ENCODE measurements at places on chromosomes 5 and 9.
A peak's percentile ranks its signal among the peaks of the same experiment; 100 is the strongest.

- H3K4me3 ChIP-seq, result no peak overlapping the region
- no peaks in the 10 kb centered on the region for H3K36me3 ChIP-seq
- peak; percentile 34 for DNase-seq
- H3K27me3 ChIP-seq, result no peaks in the 10 kb centered on the region
Observed at GRCh38 chr9:5442400-5443011, 4.8 kb upstream of the PLGRKT start.

DNA sequence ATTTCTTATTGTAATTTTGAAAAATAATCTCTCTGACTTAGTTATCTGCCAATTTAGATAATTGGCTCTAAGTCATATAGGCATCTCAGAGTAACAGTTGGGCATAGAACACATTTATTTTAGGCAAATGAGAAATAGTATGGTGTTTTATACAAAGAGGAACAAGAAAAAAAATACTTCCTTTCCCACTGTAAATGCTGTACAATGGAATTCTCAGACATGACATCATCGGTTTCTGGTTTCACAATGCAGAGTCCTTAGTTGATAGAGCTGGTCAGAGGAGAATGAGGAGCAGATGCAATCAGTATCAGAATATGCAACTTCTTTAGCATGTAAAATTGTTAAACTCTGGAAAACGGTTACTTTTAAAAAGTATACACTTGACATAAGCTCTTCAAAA is 49.4 kb downstream of the PLK2 start:
- no peaks in the 10 kb centered on the region for H3K27me3 ChIP-seq
- H3K4me3 ChIP-seq, result no peak overlapping the region
- DNase-seq, result peak; percentile 90
- peaks cover 19% of the 10 kb centered on the region for H3K4me1 ChIP-seq
- H3K27ac ChIP-seq, result peak overlapping the region; percentile 27

GRCh38 chr5:109146591-109146990 is 263.2 kb downstream of the PJA2 start:
- no peak for DNase-seq
- no peaks in the 10 kb centered on the region for H3K4me1 ChIP-seq
- no peaks in the 10 kb centered on the region for H3K36me3 ChIP-seq
- H3K27ac ChIP-seq, result no peak overlapping the region

DNA sequence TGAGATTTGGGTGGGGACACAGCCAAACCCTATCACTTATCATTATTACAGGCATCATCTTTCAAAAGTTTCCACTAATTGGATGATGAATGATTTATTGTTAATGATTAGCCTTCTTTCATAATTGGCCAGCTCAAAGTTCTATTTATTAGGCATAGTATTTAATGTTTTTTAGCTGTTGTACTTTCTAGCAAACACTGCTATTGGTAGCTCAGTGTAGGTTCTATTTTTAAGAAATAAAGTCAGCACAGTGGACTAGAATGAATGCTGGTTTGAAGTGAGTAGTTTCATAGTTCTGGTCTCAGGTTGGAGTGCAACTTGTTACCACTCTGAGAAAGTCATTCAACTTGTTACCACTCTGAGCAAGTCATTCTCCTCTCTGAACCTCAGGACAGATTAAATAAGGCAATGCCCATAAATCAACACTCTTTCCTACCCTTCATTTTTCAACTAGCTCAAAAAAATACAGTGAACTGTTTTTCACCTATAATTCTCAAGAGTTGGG is 46.9 kb downstream of the JAKMIP2 start:
- no peaks in the 10 kb centered on the region for H3K4me1 ChIP-seq
- DNase-seq, result no peak
- no peak overlapping the region for H3K27ac ChIP-seq
- H3K36me3 ChIP-seq, result no peaks in the 10 kb centered on the region
- H3K4me3 ChIP-seq, result no peak overlapping the region
- H3K27me3 ChIP-seq, result no peaks in the 10 kb centered on the region

DNA sequence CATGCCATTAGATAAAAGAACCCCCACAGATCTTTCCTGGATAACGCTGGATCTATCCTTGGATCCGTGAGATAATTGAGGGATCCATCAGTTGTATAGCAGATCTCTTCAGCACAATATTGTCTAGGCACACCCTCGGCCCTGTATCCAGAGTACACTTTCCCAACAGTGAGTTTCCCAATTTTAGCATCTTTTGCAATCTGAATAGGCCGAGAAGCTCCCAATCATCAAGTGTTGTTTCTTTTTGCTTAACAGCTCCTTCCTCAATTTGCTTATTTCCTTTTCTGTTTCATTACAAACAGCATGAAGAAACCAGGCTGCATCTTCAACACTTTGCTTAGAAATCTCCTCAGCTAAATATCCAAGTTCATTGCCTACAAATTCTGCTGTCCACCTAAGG is 4.4 kb upstream of the SPTLC1 start:
- peaks cover 8% of the 10 kb centered on the region for H3K27me3 ChIP-seq
- DNase-seq, result no peak
- H3K4me1 ChIP-seq, result no peaks in the 10 kb centered on the region
- no peak overlapping the region for H3K4me3 ChIP-seq
- H3K36me3 ChIP-seq, result no peaks in the 10 kb centered on the region

GRCh38 chr5:123527190-123527589 is 15.2 kb downstream of the CSNK1G3 start:
- H3K36me3 ChIP-seq, result no peaks in the 10 kb centered on the region
- no peak for DNase-seq
- H3K4me1 ChIP-seq, result no peaks in the 10 kb centered on the region
- no peak overlapping the region for H3K4me3 ChIP-seq

DNA sequence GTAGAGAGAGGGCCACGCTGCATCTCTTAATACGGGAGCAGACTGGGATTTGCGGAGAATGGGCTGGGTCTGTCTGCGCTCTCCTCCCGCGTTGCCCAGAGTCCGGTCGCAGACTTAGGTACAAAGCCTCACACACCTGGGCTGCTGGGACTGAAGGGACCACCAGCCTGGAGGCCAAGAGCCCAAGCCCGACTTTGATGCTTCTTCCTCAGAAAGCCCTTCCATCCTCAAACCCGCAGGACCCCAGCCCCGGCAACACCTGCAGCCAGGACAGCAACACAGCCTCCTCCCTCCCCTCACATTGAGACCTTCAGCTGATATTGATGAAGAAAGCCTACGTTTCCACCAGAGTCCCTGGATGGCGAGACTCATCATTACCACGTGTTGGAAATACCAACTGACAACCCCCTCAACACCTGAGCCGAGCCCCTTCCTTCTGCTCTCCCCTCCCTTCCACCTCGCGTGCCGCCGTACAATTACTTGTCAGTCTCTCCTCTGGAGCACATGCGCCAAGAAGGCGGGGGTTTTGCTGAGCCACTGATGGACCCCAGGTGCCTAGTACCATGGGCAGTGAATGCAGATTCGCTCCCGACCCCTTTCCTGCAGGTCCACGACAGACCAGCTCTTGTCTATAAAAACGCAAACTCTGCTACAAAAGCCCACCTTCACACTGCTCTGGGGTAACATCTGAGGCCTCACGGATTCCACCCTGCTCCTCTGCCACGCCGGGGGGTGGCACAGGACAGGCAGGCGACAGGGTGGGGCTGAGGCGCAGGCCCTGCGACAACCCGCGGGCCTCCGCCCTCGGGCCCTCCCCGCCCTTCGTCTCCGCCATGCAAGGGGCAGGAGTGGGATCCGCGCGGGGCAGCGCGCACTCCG is 841 bp downstream of the ASB6 start:
- H3K27me3 ChIP-seq, result no peaks in the 10 kb centered on the region
- peak overlapping the region; percentile 58 for H3K27ac ChIP-seq
- no peak for DNase-seq
- H3K4me3 ChIP-seq, result peak overlapping the region; percentile 87
- H3K4me1 ChIP-seq, result peaks cover 20% of the 10 kb centered on the region
- peaks cover 12% of the 10 kb centered on the region for H3K36me3 ChIP-seq

GRCh38 chr5:131163276-131164119 is 1.6 kb downstream of the HINT1 start:
- peaks cover 26% of the 10 kb centered on the region for H3K36me3 ChIP-seq
- DNase-seq, result peak; percentile 27
- H3K27me3 ChIP-seq, result no peaks in the 10 kb centered on the region
- H3K4me3 ChIP-seq, result peak overlapping the region; percentile 90

DNA sequence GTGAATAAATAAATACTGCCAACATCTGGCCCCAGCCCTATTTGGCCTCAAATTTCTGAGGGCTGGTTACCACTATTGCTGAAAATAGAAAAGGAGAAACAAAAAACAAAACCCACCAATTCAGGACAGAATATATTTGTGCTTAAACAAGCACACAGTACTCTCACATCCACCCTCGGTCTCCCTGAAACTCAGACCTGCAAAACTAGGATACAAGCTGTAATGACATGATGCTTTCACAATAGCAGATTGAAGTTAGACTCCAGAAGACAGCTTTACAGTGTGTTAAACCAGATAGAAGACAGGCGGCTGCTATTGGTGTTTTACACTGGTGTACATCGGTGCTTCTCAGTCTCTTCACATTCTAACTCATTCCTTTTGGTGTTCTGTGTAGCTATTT is 214.9 kb upstream of the DMRT1 start:
- DNase-seq, result no peak
- H3K4me1 ChIP-seq, result peaks cover 6% of the 10 kb centered on the region

DNA sequence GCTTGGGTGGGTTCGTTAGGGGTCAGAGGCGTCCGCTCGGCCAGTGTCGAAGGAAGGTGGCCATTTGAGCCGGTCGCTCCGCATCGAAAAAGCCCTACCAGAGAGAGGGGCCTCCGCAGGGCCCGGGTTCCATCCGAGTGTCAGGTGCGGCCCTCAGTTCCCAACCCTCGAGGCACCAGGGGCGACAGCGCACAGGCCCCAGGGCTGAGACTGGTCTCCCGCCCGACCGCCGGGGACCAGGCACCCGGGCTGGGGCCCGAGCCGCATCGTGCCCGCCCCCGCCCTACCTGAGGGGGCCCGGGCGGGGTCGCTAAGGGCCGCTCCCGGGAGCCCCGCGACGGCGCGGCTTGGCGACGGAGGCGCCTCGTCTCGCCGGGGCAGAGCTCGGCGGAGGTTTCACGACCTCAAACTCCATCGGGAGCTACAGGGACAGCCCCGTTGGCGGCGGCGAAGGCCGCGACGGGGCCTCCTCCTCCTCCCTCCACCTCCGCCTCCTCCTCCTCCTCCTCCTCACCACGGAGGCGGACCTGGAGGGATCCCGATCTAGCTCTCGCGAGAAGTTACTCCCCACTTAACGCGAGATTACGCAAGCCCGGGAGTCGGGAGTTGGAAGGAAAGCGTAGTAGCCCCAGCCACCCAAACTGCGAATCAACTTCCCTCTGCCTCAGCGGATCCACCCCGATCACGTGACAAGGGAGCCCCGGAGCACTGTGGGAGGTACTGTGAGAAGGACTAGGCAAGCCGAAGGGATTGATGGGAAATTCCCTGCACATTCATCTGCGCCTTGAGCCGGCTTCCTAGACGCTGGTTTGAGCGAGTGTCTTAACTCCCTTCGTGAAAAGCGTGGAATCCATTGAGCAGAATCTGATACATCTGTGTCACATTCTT is at the start of gene RC3H2:
RC3H2 (minus strand) TSS at position 537 of the 888 bp plus-strand sequence. CDS start 7,850 bp downstream, outside the sequence.
- peak; percentile 99 for DNase-seq
- peak within 1 kb of the TSS; percentile 96 for H3K27ac ChIP-seq
- peaks cover 6% of the 10 kb centered on the region for H3K4me1 ChIP-seq

DNA sequence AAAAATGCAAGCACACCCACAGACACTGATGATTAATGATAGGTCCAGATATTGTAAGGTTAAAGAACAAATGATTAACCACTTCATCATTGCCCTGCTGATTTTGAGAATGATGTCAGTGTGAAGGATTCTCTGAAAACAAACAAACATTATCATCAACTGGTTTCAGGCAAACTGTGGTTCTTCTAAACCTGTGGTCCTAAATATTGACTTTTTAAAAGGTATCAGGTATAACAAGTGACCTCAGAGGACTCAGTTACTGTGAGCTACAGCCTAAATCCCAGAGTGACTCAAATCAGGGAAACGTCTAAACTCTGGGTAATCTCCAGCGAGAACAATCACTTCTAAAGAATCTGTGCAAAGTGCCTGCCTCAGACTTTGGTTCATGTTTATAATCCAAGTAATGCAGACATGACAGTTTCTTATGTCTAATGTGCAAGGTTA is 172.3 kb upstream of the CDH6 start:
- H3K4me1 ChIP-seq, result peaks cover 17% of the 10 kb centered on the region
- peak overlapping the region; percentile 44 for H3K27ac ChIP-seq
- peak; percentile 87 for DNase-seq
- no peaks in the 10 kb centered on the region for H3K36me3 ChIP-seq
- no peak overlapping the region for H3K4me3 ChIP-seq

- H3K4me3 ChIP-seq, result no peak overlapping the region
- DNase-seq, result no peak
- no peaks in the 10 kb centered on the region for H3K36me3 ChIP-seq
- peaks cover 6% of the 10 kb centered on the region for H3K4me1 ChIP-seq
- H3K27me3 ChIP-seq, result no peaks in the 10 kb centered on the region
Observed at GRCh38 chr9:73689051-73689870, 537.6 kb downstream of the ANXA1 start.

All from astrocyte (in vitro differentiated cells and primary cell).